Muscle of back (tissue), 13 donors: ENCODE measurements at places on chromosomes 11 and 22. TPM values are rescaled to one million over a fixed set of nuclear protein-coding genes. Genes with fewer than 3 reads are reported as not detected.

The GUCY1A2 gene
- 6.0 TPM for polyA plus RNA-seq

The TLCD5 gene
- 6.1 TPM for polyA plus RNA-seq

The STK33 gene
- polyA plus RNA-seq, result 3.6 TPM

The C11orf16 gene
- not detected for polyA plus RNA-seq

The TMEM191B gene
- polyA plus RNA-seq, result not detected

The OR8I2 gene
- not detected for polyA plus RNA-seq
